ENCODE measurements at places on chromosomes 11 and 22. TPM values are rescaled to one million over a fixed set of nuclear protein-coding genes. Genes with fewer than 3 reads are reported as not detected.
A peak's percentile ranks its signal among the peaks of the same experiment; 100 is the strongest.

OSM gene
- not detected for total RNA-seq

OR8A1 gene
- total RNA-seq: not detected

- peak; percentile 84 for DNase-seq
Measured at GRCh38 chr11:128039140-128040021, 548.0 kb downstream of the ETS1 start.

DNA sequence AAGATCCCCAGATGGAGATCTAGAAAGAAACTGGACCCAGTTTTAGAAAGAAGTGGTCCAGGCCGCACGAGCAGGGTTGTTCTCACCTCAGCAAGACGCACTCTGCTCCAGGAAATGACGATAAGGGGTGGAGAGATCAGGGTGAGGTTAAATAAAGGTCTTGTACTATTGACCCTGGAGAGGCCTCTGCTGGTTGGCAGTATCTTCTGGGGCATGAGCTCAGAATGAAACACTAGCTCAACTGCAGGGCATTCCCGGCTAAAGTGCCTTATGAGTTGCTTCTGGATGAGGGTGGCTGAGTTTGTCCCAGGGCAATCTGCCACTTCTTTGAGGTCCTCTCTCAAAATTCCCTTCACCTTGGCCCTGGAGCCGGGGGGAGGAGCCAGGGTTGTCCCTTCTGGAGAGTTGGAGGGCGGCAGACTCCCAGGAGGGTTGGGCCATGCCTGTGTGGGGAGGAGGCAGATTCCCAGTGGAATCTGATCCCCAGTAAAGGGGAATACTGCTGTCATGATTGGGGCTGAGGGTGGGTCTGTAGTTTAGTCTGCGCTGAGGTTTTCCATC, 10.9 kb downstream of the USP2 start:
- peak; percentile 23 for DNase-seq

- no peak for DNase-seq
Measured at GRCh38 chr11:36408498-36409136, 101.5 kb downstream of the TRAF6 start.

DNA sequence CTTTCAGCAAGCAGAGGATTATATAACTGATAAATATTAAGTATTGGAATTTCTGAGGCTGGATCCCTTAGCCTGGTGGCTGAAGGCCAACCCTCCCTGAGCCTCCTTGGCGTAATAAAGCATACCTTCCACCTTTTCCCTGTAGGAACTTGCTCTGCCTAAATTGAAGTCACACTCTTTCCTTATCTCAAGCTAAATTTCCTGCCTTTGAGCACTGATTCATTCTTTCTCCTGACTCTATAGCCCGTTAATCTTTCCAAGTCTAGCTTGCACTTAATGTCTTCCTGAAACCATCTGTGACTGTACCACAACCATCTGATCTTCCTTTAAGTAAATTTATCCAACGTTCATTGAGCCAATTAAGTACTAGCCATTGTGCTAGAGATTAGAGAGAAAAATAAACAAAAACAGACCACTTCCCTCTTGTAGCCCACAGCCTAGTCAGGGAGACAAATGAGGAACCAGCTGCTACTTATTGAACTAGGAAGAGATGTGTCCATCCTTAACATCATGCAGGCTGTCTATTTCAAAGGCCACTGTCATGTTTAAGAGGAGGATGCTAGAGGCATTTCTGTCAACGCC, 62.9 kb downstream of the GRK3 start:
- DNase-seq: no peak

Measured in renal cortical epithelial cell (primary cell).